CD4-positive, alpha-beta T cell treated with Interleukin-4 for 4 hours (primary cell): ENCODE measurements at places on chromosomes 13 and 19.

- no peak for DNase-seq
Measured at GRCh38 chr13:95614641-95615245, 29.8 kb downstream of the DZIP1 start.

DNA sequence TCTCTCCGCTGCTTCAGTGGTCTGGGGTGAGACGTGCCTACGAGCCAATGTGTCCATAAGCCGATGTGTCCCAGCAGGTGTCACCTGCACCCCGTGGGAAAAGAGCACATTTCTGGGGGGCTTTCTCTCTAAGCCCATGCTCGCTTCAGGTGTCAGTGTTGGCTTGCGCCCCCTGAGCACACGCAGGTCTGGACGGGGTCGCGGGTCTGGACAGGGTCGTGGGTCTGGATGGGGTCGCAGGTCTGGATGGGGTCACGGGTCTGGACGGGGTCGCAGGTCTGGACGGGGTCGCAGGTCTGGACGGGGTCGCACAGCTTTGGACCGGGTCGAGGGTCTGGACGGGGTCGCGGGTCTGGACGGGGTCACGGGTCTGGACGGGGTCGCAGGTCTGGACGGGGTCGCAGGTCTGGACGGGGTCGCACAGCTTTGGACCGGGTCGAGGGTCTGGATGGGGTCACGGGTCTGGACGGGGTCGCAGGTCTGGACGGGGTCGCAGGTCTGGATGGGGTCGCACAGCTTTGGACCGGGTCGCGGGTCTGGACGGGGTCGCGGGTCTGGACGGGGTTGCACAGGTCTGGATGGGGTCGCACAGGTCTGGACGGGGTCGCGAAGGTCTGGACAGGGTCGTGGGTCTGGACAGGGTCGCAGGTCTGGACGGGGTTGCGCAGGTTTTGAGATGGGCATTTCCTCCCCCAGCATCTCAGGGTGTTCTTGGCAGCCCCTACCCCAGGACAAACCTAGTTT is 24.5 kb upstream of the TFDP1 start:
- no peak for DNase-seq

GRCh38 chr13:103762523-103762922 is 696.3 kb upstream of the SLC10A2 start:
- DNase-seq: no peak

GRCh38 chr19:38742296-38742695 is 2.0 kb downstream of the CAPN12 start:
- DNase-seq: no peak

DNA sequence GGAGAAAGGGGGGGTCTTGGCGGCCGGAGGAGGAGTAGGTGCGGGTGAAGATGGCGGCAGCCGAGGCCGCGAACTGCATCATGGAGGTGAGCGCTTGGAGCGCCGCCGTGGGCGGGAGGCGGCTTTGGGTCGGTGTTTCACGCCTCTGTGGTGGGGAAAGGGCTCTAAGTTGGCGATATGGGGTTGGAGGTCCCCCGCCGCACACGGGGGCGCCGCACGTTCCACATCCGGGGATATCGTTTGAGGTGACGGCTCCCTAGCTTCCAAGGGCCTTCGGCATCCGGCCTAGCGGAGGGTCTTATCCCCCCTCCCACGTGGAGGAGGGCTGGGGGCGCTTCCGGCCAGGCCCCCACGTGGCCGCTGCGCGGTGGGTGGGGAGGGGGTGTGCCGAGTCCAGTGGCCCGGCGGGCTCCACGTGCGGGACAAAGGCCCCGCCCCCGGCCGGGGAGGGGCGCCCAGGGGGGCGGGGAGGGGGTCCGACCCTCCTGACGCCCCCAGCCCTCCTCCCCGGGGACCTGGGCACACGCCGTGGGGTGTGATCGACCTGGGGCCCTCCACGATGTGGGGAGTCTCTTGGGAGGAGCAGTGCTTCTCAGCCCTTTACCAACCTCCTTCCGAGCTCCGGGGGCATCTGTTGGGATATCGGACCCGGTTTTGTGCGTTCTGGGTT is at the start of gene PRMT1:
Gene PRMT1 (plus strand): TSS at position 41 of the 670 bp plus-strand sequence. CDS start 10 bp downstream, at position 51.
- DNase-seq: no peak

DNA sequence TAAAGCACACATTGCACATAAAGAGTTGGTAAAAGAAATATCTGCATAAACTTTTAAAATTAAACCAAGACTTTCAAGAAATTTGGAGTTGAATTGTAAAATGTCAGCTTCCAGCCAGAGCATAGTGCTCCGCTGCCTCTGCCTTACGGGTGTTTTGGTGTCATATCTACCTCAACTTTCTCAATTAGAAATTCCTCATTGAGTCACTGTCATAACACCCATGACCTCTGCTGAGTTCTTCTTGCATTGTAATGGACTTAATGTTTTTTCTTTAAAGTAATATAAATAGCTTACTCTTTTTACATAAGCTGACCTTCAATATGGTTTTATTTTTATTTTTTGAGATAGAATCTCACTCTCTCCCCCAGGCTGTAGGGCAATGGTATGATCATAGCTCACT is 551.0 kb upstream of the NBEA start:
- no peak for DNase-seq

GRCh38 chr13:46152627-46153328 is 29.2 kb downstream of the LCP1 start:
- no peak for DNase-seq

DNA sequence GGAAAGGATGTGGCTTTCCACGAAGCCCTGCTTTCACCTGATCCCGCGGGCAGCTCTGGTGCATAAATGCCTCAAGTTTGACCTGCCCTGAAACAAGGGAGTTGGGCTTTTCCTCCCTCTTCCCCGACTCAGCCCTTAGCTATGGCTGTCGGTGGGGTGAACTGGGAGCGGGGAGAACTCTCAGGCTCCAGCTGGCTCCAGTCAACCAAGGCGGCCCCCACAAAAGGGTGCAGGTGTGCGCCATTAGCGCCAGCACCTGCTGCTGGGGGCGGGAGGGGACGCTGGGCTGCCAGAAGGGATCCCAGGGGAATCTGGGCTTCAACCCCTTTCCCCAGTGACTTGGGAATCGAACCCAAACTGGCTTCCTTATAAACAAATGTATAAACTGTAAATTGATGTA is 7.1 kb upstream of the DHRS12 start:
- no peak for DNase-seq

DNA sequence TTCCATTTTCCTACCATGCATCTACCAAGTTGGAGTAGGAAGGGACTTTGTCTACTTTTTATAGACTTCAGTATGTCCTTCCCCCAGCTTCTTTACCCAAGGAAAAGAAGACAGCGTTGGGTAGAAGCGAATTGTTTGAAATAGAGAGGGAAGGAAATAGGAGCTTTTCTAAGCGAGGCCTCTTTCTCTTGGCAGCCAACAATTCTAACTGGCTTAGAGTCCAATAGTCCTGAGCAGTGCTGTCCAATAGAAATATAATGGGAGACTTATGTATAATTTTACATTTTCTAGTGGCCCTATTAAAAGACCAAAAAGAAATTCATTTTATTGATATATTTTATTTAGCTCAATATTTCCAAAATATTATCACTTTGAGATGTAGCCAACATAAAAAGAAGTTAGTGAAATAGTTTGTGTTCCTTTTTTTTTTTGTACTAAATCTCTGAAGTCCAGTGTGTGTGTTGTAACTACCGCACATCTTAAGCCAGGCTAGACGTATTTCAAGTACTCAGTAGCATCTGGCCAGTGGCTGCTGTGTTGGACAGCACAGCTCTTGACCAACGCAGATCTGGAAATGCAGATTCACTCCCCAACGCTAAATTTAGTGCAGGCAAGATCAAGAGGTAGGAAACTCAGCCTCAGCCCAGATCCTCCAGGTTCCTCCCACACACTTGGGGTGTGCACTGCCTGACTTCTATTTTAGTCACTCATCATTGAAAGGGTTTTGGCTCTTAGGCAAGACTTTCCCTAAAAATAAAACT is 179.2 kb downstream of the SHISA2 start:
- no peak for DNase-seq

DNA sequence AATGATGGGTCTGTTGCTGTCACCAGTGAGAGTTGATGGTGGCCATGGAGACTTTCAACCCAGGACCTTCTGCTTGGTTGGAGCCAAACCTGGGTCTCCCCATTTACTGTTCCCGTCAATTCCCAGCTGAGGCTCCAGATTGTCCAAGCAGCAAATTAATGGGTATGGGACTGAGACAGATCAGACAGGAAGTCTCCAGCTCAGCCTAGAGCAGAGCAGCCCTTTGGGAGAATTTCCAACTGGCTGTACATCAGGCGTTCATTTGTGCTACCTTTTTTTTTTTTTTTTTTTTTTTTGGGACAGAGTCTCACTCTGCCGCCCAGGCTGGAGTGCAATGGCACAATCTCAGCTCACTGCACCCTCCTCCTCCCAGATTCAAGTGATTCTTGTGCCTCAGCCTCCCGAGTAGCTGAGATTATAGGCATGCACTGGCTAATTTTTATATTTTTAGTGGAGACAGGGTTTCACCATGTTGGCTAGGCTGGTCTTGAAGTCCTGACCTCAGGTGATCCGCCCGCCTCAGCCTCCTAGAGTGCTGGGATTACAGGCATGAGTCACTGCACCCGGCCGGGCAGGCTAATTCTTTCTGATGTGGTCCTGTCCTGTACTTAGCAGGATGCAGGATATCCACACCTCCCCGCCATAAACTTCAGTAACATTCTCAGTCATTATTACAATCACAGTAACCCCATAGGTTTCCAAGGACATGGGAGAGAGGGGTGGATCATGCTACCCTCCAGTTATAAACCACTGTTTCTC is 9.3 kb downstream of the MAP3K10 start:
- no peak for DNase-seq

DNA sequence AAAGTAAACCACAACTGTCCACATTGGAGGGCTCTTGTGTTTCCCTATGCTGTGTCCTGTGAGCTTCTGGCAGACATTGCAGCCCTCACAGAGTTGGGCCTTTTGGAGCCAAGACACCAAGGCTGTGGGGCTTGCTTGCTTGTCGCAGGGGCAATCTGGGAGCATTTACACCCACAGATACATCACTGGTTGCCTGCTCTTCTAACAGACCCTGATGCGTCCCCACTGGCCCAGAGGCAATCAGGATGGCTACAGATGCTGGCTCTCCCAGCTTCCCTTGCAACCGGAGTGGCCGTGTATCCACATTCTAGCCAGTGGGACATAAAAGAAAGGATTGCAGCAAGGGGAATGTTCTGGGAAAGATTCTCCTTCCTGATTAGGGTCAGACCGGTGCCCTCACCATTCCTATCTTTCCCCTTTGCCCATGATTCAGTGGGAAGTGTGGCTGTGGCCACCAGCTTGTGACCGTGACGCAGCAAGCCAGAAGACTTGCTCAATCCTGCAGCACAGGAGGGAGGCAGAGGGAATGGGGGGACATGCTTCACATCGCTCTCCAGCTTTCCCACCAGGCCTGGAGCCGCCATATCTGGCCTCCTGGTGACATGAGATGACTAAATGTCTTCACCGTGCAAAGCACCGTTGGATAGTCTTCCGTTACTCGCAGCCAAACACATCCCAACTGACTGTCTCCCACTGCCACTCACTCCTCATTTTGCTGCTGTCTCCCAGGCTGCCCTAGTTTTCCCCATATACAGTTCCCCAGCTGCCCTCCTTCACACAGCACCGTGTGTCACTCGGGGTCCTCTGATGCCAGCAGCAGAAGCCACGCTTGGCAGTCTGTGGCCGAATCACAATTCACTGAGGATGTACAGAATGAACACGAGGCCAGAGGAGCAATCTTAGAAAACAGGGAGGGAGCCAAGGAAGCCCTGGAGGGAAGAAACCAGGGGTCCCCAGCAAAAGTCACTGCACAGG is 151.0 kb downstream of the DPF1 start:
- no peak for DNase-seq

DNA sequence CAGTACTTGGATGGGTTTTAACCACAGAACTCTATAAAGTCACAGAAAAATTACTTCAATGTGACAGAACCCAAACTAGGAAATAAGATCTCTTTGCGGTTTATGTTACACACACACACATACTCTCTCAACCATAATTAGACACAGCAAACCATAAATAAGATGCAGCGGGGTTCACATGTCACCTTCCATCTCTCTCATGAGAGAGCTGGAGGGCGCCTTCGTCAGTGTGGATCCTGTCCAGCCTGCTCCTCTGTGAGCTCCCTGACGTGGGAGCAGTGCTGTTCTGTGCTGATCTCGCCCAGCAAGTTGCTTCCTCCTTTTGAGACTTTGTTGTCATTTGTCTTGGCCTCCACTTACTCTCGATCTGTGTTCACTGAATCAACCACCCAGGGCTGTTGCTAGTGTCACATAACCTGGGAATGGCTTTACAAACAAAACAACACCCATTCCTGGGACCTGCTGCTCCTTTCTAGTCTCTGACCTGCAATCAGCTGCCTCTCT is 204.9 kb upstream of the KL start:
- DNase-seq: peak; percentile 7

- DNase-seq: no peak
Measured at GRCh38 chr13:73922493-73923393, 211.5 kb downstream of the KLF12 start.

DNA sequence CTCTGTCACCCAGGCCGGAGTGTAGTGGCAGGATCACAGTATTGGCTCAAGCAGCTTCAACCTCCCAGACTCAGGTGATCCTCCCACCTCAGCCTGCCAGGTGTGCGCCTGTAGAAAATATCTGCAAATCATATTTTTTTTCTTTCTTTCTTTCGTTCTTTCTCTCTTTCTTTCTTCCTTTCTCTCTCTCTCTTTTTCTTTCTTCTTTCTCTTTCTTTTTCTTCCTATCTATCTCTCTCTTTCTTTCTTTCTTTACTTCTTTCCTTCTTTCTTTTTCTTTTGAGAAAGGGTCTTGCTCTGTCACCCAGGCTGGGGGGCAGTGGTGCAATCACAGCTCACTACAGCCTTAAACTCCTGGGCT is 16.3 kb upstream of the IGSF23 start:
- DNase-seq: no peak

DNA sequence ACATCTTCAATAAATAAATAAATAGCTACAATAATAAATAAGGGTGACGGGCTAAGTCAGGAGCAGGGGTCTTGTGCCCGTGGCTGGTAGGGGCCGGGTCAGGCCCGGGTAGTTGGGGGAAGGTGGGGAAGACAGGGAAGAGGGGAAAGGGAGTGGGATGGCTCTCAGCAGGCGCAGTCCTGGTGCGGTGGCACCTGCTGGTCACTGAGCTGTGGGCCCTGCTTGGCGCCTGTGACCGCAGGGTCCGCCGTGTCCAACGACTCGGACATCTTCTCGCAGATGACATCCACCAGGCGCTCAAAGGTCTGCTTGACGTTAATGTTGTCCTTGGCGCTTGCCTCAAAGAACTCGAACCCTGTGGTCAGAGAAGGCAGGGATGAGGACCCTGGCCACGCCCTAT is 4.3 kb downstream of the MPV17L2 start:
- DNase-seq: no peak

- no peak for DNase-seq
Measured at GRCh38 chr19:8192221-8192820, 16.8 kb upstream of the CERS4 start.

GRCh38 chr13:98717256-98717655 is 35.2 kb downstream of the SLC15A1 start:
- DNase-seq: no peak

DNA sequence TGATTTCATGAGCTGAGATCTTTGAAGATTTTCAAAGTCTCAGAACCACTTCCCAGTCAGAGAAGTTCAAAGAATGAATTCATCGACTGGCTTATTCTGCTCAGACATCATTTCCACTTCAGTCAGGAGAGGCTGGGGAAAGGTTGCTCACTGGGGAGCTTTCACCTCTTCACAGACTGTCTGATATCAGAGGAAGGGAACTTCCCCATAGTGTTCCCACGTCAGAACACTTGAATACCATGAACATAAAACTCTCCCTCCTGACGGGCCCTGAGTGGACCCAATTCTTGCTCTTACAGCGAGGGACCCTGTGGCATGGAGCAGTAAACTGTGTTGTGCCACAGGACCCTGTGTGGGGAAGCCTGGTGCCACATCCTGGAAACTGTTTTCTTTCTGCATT is 492.6 kb downstream of the COG6 start:
- peak; percentile 14 for DNase-seq
